ENCODE measurements at places on chromosomes 5 and 9. TPM values are rescaled to one million over a fixed set of nuclear protein-coding genes. Genes with fewer than 3 reads are reported as not detected.

PRR16 gene
- total RNA-seq = not detected

FOXB2 gene
- not detected for total RNA-seq

CEP120 gene
- total RNA-seq = 20.1 TPM

ZDHHC11 gene
- total RNA-seq = 3.0 TPM

HTR4 gene
- not detected for total RNA-seq

IL4 gene
- not detected for total RNA-seq

RASGEF1C gene
- total RNA-seq = 0.49 TPM

CER1 gene
- total RNA-seq = not detected

ISL1 gene
- total RNA-seq = 0.36 TPM

SPATA31D4 gene
- total RNA-seq = not detected

ARHGEF28 gene
- total RNA-seq = 34.8 TPM

CORO2A gene
- total RNA-seq = 2.0 TPM

LHX2 gene
- total RNA-seq = 0.36 TPM

GRCh38 chr5:68464424-68464823 is 248.9 kb downstream of the PIK3R1 start:
- DNase-seq = no peak

- no peak for DNase-seq
These were observed 287.3 kb downstream of the EBF1 start for GRCh38 chr5:158812408-158812807.

DNA sequence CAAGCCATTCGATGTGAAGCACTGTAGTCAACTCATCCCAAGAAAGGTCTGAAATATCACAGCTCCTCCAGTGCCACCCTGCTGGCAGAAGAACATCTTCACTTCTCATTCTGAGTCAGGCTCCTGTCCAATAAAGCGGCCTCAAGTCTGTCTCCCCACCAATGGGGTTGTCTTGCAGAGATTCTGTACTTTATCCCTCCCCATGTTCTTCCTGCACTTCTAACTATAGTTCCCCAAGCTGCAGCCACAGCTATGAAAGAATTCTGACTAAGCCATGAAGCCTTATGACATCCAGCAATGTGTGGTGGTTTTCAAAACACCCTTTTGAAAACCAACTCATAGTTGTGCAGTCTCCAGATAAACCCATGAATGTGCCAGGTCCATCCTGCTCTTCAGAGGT is 6.8 kb downstream of the MACROH2A1 start:
- no peak for DNase-seq

GRCh38 chr9:78001946-78002731 is 29.5 kb downstream of the GNAQ start:
- no peak for DNase-seq

DNA sequence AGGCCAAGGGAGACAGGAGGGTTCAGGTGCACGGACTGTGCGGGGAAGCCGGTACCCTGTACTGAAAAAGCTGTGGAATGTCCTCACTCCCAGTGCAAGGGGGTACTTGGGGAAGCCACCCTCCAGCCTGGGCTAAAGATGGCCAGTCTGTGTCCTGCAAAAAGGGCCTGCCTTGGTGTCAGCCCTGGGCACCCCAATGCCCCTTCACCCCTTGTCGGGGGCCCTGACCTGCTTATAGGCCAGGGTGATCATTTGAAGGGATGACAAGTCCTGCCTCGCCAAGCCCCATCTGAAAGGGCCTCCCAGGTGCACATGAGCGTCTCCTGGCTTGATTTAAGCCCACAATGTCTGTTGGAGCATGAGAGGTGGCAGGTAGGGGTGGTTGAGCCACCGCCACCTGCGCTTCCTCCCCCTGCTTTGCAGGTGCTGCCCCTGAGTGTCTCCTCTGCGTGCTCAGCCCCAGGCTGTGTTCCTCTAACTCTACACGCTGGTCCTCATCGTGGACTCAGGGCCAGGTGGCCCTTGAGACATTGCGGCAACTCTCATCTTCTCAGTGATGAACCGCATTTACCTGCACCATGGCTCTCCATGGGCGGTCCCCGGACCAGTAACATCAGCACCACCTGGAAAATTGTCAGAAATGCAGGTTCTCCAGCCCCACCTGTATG is 97.0 kb downstream of the ANKRD33B start:
- no peak for DNase-seq

DNA sequence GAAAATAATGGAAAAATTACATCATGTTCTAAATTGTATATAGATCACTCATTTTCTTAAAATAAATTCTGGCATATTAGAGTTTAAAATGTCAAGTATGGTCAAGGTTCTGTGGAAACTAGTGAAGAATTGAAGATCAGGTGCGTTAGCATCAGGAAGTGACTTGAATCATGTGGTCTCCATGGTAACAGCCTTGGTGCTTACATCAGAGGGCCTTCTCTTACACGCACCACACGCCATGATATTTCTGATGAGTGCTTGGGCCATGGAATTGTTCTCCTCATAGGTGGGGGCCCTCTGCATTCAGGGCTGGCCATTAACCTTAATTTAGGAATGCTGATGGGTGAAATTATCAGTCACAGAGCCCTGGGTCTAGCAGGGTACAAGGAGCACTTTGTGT is 288.1 kb upstream of the EFNA5 start:
- no peak for DNase-seq

DNA sequence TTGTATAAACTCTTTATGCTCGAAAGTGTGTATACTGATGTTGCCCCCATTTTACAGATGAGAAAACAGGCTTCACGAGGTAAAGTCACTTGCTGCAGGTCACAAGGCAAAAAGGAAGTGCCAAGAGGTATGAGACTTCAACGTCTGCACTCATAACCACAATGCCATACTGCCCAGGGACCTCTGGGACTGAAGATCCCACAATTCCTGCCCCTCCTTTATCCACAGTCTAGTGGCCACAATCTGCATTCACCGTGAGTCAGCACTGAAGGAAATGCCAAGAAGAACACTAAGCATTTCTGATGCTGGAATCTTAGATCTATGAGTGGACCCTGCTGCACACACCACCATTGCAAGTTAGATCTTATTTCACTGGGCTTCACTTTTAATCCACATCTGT is 37.3 kb downstream of the MED27 start:
- DNase-seq = peak; percentile 55

DNA sequence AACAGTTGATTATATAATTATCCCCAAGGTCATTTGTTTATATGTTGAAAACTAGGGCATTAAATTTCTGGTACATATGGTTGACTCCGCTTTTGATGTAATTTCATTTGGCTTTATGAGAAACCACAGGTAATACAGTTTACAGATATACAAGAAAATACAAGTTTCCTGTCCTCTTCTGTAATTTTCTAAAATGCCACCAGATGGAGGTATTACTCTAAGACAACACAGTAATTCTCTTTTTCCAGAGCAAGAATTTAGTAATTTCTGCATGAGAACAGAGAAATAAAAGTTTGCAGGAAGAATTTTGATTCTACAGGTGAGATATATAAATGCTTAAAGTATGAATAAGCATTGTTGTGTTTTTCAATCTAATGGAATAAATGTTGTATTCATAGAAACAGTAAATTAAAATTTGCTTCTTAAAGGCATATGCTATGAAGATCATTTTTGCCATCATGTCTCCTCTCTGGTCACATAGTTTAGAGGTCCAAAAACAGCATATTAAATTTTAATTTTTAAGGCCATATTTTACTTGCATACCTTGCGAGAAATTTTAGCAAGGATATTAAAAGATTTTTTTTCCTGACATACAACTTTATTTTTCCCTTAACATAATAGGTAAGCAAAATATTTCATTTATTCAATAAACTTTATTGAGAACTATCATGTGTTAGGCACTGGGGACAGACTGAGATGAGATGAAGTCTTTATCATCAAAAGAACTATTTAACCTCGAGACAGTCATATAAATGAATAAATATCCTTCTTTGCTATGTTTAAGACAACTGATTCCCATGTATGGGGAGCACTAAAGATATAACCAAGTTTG is 22.7 kb downstream of the CHD1 start:
- no peak for DNase-seq

- DNase-seq = no peak
These were observed at the start of gene PDLIM4 for GRCh38 chr5:132257131-132258101. Gene PDLIM4, plus strand, starts transcription at chr5:132257696. Its CDS starts 39 bp downstream, at chr5:132257735.

DNA sequence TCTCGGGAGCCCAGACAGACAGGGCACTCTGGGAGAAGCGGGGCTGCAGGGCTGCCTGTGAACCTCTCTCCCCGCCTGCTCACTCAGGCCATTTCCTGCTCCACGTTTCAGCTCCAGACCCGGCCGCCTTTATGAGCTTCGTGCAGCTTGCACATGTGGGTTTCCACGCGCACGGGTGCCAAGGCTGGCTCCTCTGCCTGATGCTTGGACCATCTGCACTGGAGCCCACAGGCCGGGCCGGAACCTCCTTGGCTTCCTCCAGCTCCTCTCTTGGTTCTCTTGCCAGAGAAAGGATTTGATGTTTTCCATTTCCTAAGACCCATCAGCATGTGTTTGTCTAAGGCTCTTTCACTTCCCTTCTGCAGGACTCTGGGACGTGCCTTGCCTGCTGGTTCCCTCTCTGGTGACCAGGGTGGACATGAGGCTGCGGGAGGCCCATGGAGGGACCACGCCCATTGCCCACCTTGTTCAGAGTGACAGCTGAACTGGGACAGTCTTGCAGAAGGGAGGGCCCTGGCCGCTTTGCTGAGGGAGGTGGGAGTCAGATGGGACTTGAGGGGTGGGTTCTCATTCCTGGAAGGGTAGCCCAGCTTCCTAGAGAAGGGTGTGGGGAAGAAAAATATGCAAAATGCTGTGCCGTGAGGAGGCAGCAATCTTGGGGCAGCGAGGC is 23.3 kb upstream of the COL5A1 start:
- no peak for DNase-seq

GRCh38 chr9:123933440-123934212 is 3.7 kb upstream of the DENND1A start:
- DNase-seq = peak; percentile 48

- no peak for DNase-seq
These were observed 405.3 kb upstream of the RGMB start for GRCh38 chr5:98368141-98368540.

GRCh38 chr9:98784831-98785806 is 11.2 kb downstream of the ANKS6 start:
- DNase-seq = no peak

DNA sequence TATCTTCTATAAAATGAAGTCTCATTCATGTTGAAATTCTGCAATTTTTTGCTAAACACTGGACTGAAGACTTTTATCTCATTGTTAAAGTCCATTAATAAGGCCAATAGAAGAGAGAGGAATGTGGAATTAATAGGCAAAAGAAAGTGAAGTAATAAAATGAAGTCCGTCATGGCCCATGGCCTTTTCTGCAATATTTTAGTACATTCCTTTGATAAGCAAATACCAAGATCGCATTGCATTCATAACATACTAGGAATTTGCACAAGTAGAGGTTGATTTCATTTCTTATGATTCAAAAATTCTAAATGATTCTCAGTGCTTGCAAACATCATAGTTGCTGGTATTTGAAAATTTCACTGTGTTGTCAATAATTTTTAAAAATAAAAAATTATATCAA is 664.0 kb downstream of the NR2F1-AS1 start:
- DNase-seq = no peak

GRCh38 chr5:174310243-174310642 is 264.7 kb downstream of the NSG2 start:
- no peak for DNase-seq

DNA sequence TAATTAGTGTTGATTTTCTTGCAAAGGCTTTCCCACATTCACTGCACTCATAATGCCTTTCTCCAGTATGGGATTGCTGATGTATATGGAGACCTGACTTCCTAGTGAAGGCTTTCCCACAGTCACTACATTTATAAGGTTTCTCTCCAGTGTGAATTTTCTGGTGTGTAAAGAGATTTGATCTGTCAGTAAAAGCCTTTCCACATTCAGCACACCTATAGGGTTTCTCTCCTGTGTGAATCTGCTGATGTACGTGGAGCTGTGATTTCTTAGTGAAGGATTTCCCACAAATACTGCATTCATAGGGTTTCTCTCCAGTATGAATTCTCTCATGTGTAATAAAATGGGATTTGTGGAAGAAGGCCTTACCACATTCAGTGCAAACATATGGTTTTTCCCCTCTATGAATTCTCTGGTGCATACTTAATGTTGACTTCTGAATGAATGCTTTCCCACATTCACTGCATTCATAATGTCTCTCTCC is 31.1 kb downstream of the ZNF484 start:
- DNase-seq = no peak

DNA sequence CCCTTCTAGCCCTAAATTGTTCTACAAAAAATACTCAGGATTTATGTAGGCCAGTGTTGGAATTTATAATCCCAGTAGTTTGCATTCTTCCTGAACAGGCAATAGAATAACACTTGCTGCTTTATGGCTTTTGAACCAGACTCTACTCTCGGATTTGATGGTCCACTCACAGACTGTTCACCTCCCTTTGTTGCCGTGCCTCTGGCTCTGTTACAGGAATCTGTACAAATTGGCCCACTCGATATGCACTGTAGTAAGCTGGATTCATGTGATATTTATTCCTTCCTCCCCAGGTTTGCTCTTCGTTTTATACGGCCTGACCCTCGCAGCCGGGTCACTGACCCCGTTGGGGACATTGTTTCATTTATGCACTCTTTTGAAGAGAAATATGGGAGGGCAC is 43.7 kb downstream of the FAF2 start:
- no peak for DNase-seq

All from Panc1 (cell line).